ENCODE measurements at places on chromosomes 11 and 22.
A peak's percentile ranks its signal among the peaks of the same experiment; 100 is the strongest.

GRCh38 chr22:47173535-47174021 lies 411.1 kb downstream of the TBC1D22A start:
- no peak for DNase-seq

DNA sequence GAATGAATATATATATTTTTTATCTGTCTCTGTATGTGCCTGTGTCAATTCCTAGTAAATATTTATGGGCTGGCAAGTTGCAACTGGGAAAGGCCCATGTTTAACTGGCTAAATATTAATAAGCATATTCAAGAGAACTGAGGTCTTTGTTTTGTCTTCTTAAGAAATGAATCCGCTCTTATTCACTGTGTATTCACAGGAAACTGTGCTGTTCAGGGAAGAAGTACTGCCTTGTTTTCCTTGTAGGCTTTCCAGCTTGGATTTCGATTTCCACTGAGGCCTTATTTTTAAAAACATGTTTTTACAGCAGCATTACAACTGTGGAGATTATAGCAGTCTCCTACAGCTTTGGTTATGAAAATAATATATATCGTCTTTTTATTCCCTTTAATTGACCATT lies 64.7 kb downstream of the LDLRAD3 start:
- DNase-seq, result peak; percentile 54

- DNase-seq, result no peak
Measured at GRCh38 chr11:825366-826226, 2.1 kb upstream of the CRACR2B start.

- no peak for DNase-seq
Measured at GRCh38 chr11:7219491-7219890, 32.2 kb upstream of the SYT9 start.

- peak; percentile 94 for DNase-seq
Measured at GRCh38 chr11:87421422-87421821, 383.7 kb downstream of the TMEM135 start.

DNA sequence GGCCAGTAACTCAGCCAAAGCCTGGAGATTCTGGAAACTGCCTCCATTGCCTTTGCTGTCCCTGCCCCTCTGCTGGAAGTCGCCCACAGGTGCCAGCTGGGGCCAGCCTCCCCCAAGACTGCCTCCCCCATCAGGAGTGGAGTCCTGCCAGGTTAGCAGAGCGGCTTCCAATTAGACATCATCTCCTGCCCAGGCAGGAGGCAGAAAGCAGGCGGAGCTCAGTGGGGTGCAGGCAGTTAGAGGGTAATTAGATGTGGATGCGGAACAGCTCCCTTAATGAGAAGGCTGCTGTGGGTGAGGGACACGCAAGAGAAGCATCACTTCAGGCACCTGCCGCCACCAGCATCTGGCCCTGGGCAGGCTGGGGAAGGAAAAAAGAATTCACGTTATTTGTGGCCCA lies 90.9 kb upstream of the TP53I11 start:
- DNase-seq, result no peak

- DNase-seq, result no peak
Measured at GRCh38 chr11:68821670-68822069, 20.0 kb downstream of the CPT1A start.

DNA sequence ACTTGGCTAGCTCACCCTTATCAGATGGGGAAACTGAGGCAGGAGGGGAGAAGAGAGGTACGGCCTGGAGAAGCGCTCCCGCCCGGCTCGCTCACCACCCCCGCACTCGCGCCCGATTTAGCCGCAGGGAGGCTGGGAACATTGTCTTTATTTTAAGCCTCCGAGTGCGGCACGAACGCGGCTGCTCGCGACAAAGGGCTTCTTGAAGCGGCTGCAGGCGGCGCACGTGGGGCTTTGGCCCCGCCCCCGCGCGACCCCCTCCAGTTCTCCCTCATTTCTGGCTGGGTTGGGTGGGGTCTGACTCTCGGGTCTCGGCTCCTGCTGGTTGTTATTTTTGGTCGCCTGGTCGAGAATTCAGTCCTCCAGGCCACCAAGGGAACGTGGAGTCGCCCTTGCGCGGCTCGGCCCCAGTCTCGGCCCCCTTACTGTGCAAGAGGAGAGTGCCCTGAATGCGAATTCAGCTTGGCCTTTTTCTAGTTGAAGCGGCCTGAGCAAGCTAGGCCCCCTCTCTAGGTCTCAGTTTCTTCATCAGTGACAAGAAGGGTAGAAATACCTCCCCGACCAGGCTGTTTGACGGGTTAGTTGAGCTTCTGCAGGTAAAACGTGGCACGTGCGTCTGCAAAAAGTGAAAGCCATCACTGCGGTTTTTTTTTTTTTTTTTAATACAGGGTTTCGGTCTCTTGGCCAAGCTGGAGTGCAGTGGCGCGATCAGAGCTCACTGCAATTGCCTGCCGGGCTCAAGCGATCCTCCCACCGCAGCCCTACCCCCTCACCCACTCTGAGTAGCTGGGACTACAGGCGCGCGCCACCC lies 2.6 kb upstream of the CHRM1 start:
- DNase-seq, result no peak

DNA sequence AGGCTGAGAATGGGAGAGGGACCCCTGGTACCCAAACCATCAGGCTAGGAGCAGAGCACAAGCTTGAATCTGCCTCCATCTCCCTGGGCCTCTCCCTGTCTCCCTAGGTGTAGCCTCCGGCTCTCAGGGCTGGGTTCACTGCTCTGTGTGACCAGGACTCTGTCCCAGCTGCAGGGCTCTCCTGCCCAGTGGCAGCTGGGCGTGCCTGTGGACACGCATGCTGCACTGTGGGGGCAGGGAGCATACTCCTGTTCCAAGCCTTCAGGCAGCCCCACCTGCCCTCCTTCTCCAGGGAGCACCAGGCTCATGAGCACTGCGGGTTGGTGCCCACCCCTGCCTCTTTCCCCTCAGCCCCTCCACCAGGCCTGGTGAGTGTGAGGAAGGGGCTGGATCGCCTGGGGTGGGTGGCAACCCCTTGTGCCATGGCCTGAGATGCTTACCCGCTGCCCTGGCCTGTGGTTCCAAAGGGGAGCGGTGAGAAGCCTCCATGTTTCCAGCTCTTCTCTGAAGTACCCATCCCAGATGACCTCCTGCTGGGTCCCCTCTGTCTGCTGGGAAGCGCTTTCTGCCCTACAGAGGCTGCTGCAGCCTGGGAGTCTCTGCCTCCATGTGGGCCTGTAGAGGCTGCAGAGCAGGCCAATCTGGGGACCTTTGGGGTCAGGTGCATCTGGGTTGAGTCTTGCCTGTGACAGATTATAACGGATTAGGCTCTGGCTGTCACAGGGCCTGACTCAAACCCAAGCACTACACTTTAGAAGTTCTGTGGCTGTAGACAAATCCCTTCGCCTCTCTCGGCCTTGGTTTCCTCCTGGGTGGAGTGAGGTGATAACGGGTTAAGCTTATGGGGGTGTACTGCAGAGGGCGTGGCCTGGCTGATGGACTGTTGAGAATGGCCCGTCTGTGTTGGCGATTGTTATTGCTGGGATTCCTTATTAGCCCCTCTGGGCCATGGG lies 43.7 kb downstream of the WNT11 start:
- DNase-seq, result no peak

DNA sequence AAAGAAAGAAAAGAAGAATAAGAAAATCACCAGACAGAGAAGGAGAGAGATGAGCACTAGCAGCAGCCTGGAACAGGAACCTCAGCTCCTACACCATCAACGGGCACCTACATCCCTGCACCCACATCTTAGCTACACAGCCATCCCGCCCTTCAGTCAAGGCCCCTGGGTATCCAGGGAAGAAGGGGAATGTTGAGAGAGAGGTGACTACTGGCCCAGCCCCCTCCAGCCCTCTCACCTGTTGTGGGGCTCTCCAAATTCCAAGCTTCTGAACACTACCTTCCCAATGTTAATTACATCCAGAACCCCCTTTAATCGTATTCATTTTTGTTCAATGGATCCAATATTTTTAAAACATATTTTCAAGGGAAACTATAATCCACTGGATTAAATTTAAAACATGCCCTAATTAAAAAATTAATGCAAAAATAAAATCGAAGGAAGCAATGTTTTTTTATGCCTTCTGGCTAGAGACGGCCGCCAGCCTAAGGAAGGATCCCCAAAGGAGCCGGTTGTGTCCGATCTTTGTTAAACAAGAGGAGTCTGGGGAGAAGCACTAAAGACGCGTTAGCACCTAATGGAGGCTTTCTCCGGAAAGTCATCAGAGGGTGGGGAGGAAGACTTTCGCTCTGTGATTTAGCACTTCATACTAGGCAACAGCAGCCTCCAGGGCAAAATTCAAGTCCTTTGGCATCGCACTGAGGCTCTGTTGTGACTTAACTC lies 9.5 kb downstream of the TPST2 start:
- no peak for DNase-seq

DNA sequence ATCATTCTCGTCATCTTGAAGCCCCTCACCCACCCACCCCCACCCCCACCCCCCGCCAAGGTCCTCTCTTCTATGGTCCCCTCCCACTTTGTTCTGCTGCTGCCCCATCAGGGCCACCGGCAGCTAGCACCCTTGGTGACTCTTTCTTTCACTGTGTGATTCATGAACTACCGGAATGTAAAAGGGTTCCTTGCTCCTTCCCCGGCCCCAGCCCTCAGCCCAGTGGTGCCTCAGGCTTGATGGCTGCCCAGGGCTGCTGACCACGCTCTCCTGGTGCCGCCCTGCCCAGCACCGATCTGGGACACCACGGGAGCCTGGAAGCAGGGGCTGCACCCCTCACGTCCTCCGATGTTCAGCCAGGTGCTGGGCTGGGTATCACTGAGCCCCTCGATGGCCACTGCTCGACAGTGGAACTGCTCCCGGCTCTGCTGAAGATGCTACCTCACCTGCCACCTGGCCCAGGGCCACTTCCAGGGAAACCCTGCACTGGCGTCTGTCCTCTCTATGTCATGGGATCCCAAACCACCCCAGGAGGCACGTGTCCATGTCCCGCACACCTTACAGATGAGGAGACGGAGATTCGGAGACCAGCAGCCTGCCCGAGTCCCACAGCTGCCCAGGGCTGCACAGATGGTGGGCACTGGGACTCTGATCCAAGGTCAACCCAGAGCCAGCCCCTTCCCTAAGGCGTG lies 39.7 kb downstream of the IGLL5 start:
- no peak for DNase-seq

DNA sequence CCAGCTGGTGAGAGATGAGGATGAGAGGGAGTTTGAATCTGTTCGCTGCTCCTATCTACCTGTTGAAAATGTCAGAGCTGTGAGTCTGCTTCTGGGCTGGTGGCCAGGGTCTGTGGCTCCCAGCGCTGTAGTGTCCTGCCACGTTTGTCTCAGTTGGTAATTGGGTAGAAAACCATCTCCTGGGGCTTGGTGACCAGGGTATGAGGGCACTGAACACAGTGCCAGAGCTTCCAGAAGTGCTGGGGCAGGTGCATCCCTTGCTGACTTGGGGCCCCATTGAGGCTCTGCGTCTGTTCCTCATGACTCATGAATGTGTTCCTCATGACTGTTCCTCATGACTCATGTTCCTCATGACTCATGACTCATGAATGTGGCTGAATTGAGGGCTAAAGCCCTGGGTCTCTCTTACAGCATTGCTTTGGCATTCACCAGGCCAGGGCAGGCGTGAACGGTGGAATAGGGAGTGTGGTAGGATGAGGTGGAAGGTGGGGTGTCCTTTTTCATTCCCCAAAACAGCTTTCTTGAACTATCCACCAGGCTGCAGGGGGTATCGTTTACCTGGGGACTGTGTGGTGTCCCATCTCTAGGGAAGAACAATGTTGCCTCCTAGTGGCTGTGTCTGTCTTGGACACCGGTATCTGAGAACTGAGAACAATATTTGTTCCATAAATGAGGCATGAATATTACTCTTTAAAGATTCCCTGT lies 139.5 kb downstream of the COMMD9 start:
- DNase-seq, result peak; percentile 99
